Neural crest cell (in vitro differentiated cells): ENCODE measurements at places on chromosomes 4 and X. TPM values are rescaled to one million over a fixed set of nuclear protein-coding genes. Genes with fewer than 3 reads are reported as not detected.

DDX3X gene
- total RNA-seq, result 300 and 308 TPM in 2 replicates

PFKFB1 gene
- 0.77 and 0.93 TPM in 2 replicates for total RNA-seq

CACNA1F gene
- total RNA-seq, result 0.05 TPM in 1 of 2 replicates, not detected in the other

RS1 gene
- total RNA-seq, result not detected in 2 replicates

SSX4B gene
- total RNA-seq, result not detected in 2 replicates

FGFR3 gene
- total RNA-seq, result 42.5 and 48.1 TPM in 2 replicates

HTRA3 gene
- 3.4 and 3.7 TPM in 2 replicates for total RNA-seq

UGT8 gene
- total RNA-seq, result 5.9 and 6.3 TPM in 2 replicates

IGSF1 gene
- 3.8 and 3.9 TPM in 2 replicates for total RNA-seq

BANK1 gene
- total RNA-seq, result 0.11 and 0.44 TPM in 2 replicates

SPANXA1 gene
- not detected in 2 replicates for total RNA-seq
